Pulmonary artery endothelial cell (primary cell): ENCODE measurements at places on chromosomes 5 and 9.
A peak's percentile ranks its signal among the peaks of the same experiment; 100 is the strongest.

DNA sequence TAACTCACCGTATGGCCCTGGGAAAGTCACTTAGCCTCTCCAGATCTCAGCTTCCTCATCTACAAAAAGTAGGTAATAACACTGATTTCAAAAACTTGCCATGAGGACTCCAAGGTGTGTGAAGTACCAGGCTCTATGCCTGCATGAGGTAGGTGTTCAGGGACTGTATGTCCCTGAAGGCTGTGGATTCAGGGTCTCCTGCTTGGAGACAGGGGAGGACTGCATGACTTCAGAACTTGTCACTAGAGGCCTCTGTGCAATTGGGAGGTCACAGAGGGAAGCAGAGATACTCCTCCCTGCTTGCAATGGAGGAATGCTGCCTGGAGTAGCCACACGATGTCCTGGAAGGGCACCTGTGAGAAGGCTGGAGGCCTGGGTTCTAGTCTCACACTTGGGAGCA, 2.2 kb downstream of the PDGFRB start:
- no peak for DNase-seq

- DNase-seq: no peak
These were observed 84.3 kb downstream of the SH3TC2 start for GRCh38 chr5:148978370-148979082.

- DNase-seq: no peak
These were observed 219.0 kb upstream of the IRX4 start for GRCh38 chr5:2101685-2102084.

DNA sequence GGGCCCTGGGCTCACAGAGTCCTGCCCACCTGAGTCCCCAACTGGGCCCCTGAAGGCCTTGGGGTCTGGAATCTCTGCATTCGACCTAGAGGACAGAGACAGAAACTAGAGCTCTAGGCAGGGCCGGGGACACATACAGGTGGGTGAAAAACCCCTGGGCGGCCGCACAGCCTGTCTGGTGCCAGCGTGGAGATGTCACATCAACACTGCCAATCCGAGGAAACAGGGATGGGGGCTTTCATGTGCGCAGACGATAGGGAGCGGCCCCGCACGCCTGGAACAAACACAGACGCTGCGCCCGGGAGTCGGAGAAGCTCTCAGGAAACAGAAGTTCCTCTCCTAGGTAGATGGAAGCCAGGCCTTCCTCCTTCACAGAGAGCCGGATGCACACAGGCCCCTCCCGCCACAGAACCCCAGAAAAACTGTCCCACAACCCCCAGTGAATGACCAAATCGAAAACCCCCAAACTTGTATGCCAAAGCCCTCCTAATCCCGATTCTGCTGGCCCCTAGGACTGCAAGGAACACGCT, 1.8 kb downstream of the GRM6 start:
- no peak for DNase-seq

- DNase-seq: no peak
These were observed 267.5 kb downstream of the GABRB2 start for GRCh38 chr5:161278739-161279660.

- DNase-seq: no peak
These were observed 58.5 kb downstream of the MAT2B start for GRCh38 chr5:163563880-163564279.

DNA sequence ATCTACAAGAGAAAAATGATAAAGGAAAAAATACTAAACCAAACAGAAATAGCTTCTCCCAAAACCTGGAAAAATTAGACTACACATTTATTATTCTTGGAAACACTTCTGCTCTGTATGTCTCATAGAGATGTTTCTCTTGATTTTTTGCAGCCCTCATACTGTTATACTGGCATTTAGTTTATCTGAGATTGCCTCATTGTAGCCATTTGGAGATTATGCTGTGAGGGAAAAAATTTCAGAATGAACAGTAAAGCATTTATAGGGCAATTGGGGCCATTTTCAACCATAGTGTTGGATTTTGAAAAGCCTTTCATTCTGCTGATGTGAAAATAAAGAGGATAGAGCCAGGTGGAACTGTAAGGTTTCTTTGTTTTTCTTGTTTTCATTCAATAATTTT, 441.8 kb upstream of the RIOK2 start:
- no peak for DNase-seq

- DNase-seq: peak; percentile 13
These were observed 352.7 kb downstream of the SPOCK1 start for GRCh38 chr5:137146402-137146890.

GRCh38 chr5:123208668-123209501, 119.8 kb downstream of the PRDM6 start:
- DNase-seq: no peak

DNA sequence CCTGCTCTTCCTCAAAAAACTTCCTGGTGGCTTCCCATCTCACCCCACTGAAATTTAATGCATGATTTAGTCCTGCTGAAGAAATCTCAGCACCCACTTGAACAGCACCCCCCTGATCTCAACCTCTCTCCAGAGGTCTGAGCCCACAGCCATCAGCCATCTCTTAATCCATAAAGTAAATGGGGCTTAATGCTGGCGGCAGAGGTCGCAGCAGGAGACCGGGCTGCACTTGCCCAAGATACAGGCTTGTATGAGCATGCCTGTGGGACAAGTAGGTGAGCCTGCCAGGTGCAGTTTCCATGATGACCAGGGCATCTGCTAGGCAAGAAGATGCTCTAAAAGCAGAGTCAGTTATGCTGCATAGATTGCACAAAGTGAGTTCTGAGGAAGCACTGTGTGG, 52.4 kb upstream of the CTXN3 start:
- no peak for DNase-seq

DNA sequence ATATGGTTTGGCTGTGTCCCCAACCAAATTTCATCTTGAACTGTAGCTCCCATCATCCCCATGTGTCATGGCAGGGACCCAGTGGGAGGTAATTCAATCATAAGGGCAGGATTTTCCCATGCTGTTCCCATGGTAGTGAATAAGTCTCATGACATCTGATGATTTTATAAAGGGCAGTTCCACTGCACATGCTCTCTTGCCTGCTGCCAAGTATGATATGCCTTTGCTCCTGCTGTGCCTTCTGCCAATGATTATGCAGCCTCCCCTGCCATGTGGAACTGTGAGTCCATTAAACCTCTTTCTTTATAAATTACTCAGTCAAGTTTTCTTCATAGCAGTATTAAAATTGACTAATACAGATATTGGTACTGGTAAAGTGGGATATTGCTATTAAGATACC, 42.4 kb downstream of the MARCHF11 start:
- DNase-seq: no peak

DNA sequence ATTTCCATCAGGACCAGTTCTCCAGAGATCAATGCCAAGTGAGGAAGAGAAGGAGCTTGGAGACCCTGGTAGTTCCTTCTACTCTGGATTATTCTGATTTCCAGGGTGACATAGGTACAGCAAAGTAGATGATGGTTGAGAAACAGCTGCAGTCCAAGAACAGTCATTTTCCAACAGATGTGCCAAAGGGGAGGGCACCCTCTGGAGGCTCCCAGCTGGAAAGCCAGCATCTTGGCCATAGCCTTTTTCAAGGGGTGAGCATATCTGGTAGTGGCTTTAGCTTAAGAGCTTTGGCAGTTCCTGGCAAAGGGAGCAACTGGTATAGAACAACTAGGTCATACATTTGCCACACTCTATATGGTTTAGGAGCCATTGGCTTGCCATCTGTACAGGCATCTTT, 492.7 kb downstream of the RASEF start:
- no peak for DNase-seq

- DNase-seq: no peak
These were observed 87.1 kb upstream of the TLX3 start for GRCh38 chr5:171221916-171222315.
